Activated CD4-positive, CD25-positive, alpha-beta regulatory T cell treated with anti-CD3 and anti-CD28 coated beads, Interleukin-2, amount 50 U/mL, for 16 hours (primary cell): ENCODE measurements at places on chromosomes 6 and 20.

- DNase-seq, result no peak
Observed at GRCh38 chr6:138248011-138248410, 29.7 kb upstream of the PBOV1 start.

- no peak for DNase-seq
Observed at GRCh38 chr6:138971601-138972000, 16.5 kb downstream of the REPS1 start.

DNA sequence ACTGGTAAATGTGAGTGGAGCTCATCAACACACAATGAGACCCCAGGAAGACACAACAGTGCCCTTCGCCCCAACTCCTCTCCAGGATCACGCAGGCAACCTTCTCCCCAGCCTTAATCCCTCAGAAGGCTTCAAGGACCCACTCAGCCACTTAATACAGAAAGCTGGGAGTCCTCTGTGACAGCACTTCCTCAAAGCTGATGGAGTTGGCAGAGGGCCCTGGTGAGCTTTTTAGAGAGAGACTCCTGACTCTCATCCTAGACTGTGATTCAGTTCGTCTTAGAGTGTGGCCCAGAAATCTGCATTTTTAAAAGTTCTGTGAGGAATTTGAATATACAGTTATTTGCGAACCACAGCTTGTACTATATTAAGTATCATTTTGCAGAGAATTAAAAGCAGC is 187.7 kb downstream of the UST start:
- DNase-seq, result no peak

GRCh38 chr6:6723361-6723760 is 134.8 kb downstream of the LY86 start:
- no peak for DNase-seq

GRCh38 chr6:150334790-150335783 is 33.7 kb upstream of the IYD start:
- no peak for DNase-seq

DNA sequence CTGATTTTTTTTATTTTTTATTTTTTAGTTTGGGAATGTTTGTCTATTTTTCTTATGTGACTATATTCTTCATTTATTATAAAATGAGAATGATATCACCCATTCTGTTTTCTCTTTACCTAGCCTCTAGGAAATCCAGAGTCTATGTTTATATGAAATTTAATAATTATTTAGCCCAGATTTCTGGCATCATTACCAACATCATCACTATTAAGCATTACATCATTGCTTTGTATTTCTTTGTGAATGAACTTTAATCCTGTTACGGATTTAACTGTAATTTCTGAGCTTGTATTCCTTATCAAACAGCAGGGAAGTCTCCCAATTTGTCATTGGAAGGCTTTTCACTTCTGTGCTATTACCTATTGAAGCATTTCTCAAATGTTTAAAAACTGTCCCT is 72.7 kb upstream of the NOX3 start:
- DNase-seq, result no peak

GRCh38 chr20:57434390-57434700 is 43.1 kb downstream of the RBM38 start:
- DNase-seq, result no peak

- no peak for DNase-seq
Observed at GRCh38 chr6:169452869-169453620, 199.4 kb upstream of the THBS2 start.

DNA sequence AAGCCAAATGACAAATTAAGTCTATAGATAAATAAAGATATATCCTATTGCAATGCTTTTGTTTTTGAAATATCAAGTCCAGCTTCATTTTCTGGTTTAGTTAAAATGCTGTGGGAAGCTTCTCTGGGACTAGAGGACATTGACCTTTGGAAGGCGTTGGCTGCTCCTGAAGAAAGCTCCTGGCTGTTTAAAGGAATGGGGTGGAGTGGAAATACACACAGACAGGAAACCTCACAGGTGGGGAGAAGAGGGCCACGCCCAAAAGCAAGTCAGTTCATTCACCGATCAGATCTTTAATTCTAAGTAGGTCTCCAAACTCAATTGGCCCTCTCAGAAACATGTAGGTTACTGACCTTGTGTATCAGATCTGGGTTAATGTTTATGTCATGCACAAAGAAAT is 59.6 kb downstream of the SPTLC3 start:
- DNase-seq, result no peak

DNA sequence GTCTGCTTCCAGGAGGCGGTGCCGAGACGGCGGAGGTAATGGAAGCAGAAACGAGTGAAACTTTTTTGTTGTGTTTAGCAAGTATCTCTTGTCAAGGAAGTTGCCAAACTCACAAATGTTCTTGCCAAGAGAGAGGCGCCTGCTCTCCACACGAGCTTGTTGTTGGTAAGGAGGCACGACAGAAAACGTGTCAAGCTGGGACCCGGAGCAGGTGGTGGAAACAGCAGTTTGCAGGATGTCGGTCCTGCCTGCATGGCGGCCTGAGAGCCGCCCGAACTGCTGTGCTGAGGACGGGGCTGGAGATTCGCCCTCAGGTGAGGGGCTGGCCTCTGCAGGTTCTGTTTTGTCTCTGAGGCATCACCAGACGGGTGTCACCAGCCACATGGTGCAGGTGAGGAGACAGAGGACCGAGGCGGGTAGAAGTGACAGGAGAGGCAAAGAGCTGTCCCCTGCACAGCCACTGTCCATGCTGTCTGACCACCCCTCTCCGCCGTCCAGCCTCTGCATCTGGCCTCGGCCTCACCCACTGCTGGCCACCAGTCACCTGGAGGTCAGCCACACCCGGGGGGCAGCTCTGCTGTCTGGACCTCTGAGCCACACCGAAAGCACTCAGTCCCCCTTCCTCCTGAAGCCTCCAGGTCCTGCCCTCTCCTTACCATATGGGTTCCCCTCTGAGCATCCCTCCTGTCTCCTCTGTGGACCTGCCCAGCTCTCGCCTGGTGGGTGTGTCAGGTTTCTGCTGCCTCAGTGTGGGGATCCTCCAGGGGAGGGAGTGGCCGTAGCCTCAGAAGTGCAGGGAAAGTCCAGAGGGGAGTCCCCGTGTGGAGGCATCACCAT is 261.5 kb downstream of the TAF4 start:
- DNase-seq, result no peak

DNA sequence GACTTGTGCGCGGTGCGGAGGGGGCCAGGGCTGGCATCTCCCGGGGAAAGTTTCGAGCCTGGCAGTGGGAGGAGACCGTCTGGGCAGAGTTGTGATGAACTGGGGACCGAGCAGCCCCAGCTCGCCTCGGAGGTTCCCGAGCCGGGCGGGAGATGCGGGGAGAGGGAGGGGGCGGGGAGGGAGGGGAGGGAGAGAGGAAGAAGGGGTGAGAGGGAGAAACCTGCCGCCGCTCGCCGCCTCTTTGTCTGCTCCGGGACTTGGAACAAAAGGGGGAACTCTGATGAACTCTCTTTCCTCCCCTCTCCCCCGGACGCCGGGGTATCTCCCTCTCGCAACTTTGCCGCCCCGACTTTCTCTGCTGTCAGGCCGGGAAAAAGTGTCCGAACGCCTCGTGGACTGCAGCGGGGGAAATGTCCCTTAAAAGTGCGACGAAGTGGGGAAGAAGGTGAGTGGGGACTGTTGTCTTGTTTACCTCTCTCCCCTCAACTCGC is 72.7 kb downstream of the SOX4 start:
- DNase-seq, result no peak

- no peak for DNase-seq
Observed at GRCh38 chr20:57665589-57665971, 44.2 kb downstream of the PMEPA1 start.

DNA sequence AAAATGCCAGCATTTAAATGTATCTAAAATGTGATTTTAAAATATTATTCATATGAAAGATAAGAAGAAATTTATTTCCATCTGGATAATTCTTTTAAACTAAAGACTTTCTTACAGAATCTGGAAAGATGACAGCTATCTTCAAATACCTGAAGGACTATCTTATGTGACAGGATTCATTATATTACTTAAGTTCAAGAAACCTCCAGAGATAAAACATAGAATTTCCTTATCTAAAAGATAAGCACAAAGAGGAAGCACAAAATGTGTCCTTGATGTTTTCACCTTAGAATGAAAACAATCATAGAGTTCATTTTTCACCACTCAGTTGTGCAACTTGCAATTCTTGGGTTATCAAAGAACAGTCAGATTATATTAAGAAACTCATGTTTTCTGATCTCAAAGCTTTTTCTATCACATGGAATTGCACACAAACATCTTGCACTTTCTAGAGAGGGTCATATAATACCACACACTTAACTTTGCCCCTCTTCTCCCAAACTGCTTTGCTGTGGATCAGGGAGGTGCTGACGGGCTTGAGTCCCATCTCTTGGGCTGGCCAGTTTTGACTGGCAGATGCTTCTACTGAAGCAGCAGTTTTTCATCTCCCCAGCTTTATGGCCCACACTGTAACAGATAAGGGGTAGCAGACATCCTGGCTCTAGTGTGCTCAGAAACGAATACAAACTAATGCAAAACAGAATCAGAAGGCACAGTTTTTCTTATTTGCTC is 467.4 kb downstream of the CDC5L start:
- DNase-seq, result no peak

- no peak for DNase-seq
Observed at GRCh38 chr20:1567392-1568162, 10.1 kb upstream of the SIRPD start.

GRCh38 chr20:15945289-15945688 is 628.0 kb downstream of the KIF16B start:
- DNase-seq, result no peak

GRCh38 chr6:41191569-41191968 is 9.4 kb downstream of the TREML2 start:
- no peak for DNase-seq

- no peak for DNase-seq
Observed at GRCh38 chr6:129124347-129124746, 241.4 kb downstream of the LAMA2 start.

GRCh38 chr6:139172567-139172966 is 37.7 kb downstream of the HECA start:
- DNase-seq, result no peak
